ENCODE measurements at places on chromosomes 4 and X.

- DNase-seq = no peak
Observed at GRCh38 chrX:49959602-49960001, 37.2 kb downstream of the CLCN5 start.

GRCh38 chr4:168859888-168860694 is 150.0 kb downstream of the CBR4 start:
- DNase-seq = no peak

DNA sequence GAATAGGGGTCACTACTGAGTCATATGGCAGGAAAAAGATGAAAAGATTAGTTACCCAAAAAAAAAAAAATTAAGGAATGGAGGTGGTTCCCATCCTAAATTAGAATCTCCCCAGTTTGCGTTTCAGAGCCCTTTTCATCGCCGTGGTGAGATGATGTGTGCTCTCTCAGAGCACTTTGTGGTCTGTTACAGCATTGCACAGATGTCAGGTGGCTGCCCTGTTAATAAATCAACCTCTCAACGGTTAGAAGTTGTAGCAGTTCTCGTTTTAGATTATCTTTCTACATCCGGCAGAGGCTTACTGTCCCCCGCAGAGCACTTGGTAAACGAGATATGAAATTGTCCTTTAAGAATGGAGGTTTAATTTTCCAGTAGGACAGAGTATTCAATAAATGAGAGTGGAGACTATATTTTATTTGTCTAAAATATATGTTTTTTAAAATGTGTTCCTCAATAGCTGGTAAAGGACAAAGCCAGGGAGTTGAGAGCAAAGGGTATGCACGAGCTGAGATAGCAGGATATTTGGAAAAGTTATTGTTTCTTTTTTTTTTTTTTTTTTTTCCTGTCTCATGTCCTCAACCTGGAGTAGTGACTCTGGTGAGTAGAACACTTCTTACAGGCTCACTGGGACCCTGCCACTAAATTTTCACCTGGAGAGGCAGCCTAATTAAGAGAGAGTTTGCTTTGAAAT is 26.9 kb downstream of the AFF1 start:
- DNase-seq = peak; percentile 18

DNA sequence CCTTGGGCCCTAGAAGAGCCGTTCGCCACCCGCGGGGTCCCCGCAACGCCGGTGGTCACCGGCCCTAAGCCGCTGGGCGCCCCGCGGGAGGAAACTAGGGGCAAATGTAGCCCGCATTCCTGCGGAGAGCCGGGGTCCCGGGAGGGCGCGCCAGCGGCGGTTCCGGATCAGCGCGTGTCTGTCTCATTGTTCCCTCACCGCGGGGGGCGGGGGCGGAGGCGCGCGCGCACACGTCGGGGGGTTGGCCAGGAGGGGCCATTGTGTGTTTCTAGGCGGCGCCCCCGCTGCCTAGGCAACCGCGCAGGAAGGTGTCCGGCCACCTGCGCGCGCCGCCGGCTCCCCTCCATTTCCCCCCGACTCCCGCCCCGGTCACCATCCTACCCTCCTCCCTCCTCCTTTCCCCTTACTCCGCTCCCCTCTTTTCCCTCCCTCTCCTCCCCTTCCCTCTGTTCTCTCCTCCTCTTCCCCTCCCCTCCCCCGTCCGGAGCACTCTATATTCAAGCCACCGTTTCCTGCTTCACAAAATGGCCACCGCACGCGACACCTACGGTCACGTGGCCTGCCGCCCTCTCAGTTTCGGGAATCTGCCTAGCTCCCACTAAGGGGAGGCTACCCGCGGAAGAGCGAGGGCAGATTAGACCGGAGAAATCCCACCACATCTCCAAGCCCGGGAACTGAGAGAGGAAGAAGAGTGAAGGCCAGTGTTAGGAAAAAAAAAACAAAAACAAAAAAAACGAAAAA is 789 bp upstream of the DDX3X start:
- peak; percentile 86 for DNase-seq

GRCh38 chrX:68919707-68920106 is 90.9 kb downstream of the EFNB1 start:
- no peak for DNase-seq

DNA sequence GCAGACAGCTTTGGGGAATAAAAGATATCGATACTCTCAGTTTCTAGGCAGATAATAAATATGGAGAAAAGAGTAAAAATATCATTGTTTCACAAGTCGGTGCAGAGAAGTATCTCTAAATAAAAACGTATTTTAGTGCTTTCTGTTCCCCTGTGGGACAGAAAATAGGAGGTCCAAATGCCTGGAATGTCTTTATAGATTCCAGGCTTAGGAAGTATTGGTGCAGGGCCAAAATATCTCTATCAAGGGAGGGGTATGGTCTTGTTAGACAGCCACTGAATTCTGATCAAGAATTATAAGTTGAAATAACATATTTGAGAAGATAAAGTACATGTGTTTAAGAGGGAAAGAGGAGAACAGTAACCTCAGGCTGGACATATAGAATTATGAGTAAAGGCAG is 596.4 kb downstream of the PCDH18 start:
- no peak for DNase-seq

DNA sequence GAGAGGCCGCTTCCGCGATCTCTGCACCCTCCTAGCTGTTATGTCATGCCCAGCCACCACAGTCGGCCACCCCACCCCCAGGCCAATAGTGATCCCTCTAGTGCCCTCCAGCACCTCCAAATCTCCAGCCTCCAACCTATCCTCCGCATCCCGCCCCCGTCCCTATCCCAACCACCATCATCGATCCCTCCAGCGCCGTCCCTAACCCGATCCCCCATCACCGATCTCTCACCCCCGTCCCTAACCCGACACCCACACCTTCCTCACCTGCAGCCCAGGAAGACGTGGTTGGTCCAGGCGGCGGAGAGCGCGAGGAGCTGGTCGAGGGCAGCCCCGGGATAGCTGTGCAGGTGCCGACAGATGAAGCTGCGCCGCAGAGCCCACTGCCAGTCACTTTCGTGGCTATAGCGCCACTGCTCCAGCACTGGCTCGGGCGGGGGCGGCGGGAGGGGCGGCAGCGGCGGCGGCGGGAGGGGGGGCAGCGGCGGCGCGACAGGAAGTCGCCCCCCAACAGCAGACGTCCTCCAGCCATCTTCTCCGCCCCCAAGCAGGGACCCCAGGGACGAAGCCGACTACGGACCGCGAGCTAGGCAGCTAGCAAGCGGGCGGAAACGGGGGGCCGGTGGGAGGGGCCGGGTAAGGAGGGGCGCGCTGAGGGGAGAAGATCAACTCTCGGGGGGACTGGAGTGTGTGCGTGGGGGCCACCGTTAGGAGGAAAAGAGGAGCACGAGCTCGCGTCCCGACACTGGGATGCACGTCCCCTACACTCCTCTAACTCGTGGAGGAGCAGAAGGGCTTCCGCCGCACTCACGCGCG is 552 bp downstream of the NKRF start:
- peak; percentile 47 for DNase-seq

GRCh38 chrX:139647597-139647996 is 60.4 kb downstream of the MCF2 start:
- no peak for DNase-seq

DNA sequence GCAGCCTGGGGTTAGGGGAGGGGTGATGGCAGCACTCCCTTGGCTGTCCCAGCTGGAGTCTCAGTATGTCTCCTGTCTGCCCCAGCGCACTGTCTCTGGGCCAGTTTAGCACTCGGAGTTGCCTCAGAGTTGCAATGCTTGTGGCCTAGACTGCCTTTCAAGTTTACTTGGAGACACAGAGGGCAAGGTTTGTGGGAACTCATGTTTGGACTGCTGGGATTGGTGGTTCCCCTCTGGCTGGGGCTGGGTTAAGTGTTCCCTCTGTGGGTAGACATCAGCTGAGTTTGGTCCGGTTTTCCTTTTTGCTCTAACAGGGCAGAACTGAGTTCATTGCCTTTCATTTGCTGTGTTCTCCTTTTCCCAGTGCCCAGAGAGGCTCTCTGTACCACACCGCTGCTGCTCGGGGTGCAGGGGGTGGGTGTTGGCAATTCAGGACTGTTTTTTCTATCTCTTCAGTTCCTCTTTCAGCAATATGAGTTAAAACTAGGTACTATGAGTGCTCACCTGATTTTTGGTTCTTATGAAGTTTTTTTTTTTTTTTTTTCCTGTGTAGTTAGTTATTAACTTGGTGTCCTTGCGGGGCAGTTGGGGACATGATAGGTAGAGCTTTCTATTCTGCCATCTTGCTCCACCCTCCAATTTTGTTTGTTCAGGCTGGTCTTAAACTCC is 17.2 kb downstream of the RAB33B start:
- DNase-seq = no peak

- no peak for DNase-seq
Observed at GRCh38 chrX:82218361-82218760, 1016.5 kb downstream of the SH3BGRL start.

DNA sequence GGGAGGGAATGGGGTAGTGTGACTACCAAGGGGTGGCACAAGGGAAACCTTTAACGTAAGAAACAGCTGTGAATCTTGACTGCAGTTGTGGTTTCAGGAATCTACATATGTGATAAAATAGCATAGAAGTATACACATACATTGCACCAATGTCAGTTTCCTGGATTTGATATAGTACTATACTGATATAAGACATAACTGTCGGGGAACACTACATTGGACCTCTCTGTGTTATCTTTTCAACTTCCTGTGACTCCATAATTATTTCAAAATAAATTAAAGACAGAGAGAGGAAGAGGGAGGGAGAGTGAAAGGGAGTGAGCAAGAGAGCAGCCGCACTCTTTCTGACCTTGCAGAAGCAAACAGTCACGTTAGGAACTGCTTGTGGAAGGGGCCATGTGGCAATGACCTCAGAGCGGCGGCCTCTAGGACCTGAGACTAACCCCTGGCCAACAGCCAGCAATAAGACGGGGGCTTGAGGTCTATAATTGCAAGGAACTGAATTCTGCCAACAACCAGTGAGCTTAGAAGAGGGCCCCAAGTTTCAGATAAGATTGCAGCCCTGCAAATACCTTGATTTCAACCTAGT is 47.4 kb downstream of the NALF2 start:
- DNase-seq = no peak

DNA sequence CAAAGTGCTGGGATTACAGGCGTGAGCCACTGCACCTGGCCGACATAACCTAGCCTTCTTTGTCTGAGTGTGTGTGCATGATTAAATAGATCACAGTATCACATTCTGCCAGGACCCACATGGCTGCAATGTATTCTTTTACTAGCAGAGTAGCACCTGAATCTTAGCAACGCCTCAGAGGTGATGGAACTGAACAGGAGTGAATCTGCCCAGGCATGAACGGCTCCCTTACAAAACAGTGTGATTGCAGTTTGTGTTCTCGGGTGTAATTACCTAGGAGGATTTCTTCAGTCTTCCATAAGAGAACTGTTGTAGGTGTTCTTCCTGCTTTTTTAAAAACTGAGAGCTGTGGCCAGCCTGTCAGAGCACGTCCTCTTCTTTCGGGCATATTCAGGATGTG is 122.7 kb upstream of the STS start:
- DNase-seq = no peak

DNA sequence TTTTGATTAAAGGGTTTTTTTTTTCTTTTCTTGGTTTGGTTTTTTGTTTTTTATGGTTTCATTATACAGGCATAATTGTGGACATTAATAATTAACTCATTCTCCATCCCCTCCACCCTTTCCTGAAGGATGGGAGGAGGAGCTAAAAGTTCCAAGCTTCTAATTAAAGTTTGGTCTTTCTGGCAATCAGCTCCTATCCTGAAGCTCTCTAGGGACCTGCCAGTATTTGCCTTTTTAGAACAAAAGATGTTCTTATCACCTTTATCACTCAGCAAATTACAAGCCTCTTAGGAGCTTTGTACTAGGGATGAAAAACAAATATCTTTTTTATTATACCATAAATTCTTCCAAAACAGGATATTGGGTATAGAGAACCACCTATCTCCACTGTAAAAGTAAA is 589.8 kb downstream of the PDHA2 start:
- no peak for DNase-seq
